ENCODE measurements at places on chromosomes 7 and 10.

DNA sequence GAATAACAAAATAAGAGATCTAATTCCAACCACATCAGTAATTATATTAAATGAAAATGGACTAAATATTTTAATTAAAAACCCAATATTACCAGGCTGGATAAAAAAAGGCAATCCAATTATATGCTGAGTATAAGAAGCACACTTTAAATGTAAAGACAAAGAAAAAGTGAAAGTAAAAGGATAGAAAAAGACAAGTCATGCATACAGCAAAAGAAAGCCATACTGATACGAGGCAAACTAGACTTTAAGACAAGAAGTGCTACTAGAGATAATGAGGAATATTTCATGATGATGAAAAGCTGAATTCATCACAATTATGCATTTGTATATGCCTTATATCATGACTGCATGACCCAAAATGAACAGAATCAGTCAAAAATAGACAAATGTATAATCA, 628.6 kb downstream of the PHTF2 start:
- H3K4me3 ChIP-seq = no peak overlapping the region
- H3K36me3 ChIP-seq = no peaks in the 10 kb centered on the region
- no peaks in the 10 kb centered on the region for H3K27me3 ChIP-seq
- no peaks in the 10 kb centered on the region for H3K4me1 ChIP-seq

DNA sequence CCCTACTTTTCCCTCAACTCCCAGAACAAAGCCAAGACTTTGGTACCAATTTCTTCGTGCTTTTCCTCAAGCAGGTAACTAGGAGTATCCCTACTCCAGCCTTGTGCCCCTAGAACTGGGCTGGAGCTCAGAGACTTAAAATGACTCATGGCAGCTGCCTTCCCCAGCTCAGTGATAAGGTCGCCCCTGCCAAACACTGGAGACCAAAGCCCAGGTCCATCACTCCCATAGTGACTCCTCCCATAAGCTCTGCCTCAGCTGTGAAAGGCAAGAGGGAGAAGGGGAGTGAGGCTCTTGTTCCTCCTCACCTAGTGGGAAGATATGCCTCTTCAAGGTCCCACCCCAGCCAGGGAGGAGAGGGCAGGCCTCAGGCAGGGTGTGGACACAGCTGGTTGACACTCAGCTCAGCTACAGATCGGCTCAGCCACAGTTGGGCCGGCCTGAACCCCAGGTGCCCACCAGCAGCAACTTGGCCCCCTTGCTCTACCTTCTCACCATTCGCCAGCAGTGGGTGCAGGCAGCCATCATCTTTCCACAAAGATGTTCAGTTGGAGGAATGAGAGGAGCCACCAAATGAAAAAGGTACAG, 13.8 kb upstream of the CYREN start:
- DNase-seq = no peak
- no peak overlapping the region for H3K27ac ChIP-seq
- H3K27me3 ChIP-seq = no peaks in the 10 kb centered on the region
- H3K4me3 ChIP-seq = no peak overlapping the region
- H3K4me1 ChIP-seq = no peaks in the 10 kb centered on the region

DNA sequence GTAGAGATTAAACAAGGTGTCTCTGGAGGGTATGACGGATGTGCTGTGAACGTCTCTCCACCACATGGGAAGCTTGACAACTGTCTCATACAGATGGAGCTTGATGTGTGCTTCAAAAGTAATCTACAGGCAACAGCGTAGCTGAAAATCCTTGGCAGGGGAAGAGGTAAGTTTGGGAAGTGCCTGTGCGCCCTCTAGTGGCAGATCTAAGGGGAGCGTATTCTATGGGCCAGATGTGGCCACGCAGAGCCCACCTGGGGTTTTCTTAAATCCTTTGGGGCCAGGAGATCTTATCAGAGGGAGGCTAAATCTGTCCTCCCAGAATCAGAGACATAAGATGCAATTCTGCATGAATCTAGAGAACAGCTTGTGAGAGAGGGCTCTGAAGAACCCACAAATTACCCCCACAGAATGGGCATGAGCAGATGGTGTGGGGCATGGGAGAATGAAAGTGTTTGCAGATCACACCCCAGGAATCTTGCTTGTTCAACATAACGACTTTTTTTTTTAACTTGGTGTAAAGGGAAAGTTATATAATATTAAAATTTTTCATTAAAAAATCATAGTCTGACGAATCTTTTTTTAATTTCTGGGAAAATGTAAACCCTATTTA, 91.2 kb upstream of the MPP7 start:
- H3K36me3 ChIP-seq = no peaks in the 10 kb centered on the region
- no peaks in the 10 kb centered on the region for H3K27me3 ChIP-seq
- no peaks in the 10 kb centered on the region for H3K4me1 ChIP-seq

GRCh38 chr7:54663603-54664234, 95.3 kb downstream of the SEC61G start:
- H3K36me3 ChIP-seq = no peaks in the 10 kb centered on the region
- H3K27ac ChIP-seq = no peak overlapping the region
- no peak for DNase-seq
- no peak overlapping the region for H3K4me3 ChIP-seq

GRCh38 chr7:92729172-92729571, 107.2 kb downstream of the CDK6 start:
- no peaks in the 10 kb centered on the region for H3K27me3 ChIP-seq
- no peaks in the 10 kb centered on the region for H3K4me1 ChIP-seq
- peaks cover 3% of the 10 kb centered on the region for H3K36me3 ChIP-seq
- DNase-seq = no peak
- H3K27ac ChIP-seq = no peak overlapping the region
- no peak overlapping the region for H3K4me3 ChIP-seq

DNA sequence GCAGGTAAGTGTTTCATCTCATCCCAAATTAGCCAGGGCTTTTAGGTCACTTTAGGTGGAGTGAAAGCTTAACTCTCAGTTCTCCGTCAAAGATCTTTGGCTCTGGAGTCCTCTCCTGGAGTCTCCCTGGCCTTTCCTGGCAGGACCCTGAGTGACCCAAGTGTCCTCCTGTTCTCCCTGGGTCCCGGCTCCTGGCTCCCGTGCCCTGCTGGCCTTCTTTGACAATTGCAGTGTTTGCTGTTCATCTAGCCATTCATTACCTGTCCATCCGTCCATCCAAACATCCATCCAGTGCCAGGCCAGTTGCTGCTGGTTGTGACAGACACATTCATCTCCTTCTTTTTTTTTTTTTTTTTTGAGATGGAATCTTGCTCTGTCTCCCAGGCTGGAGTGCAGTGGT, 6.2 kb upstream of the TPST1 start:
- DNase-seq = no peak
- no peaks in the 10 kb centered on the region for H3K36me3 ChIP-seq
- H3K27me3 ChIP-seq = no peaks in the 10 kb centered on the region
- H3K27ac ChIP-seq = no peak overlapping the region

GRCh38 chr10:14608381-14609001, 166.2 kb downstream of the FAM107B start:
- H3K36me3 ChIP-seq = no peaks in the 10 kb centered on the region
- no peak overlapping the region for H3K4me3 ChIP-seq
- DNase-seq = no peak
- H3K4me1 ChIP-seq = peaks cover 10% of the 10 kb centered on the region
- no peaks in the 10 kb centered on the region for H3K27me3 ChIP-seq

DNA sequence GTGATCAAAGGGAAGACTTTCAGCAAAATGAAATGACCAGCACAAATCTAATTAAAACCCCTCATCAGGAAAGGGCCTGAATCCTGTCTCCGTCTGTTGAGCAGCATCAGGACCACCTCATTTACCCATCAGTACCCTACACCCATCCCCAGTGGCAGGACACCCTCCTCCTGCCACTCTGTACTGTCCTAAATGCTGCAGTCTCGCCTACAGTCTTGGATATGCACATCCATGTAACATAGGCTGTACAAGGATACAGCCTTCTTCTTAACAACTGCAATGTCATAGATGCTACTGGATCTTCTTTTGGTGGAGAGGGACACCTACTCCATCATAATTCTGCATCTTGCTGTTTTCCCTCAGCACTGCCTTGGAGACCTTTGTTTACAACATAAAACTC, 140.3 kb upstream of the LANCL2 start:
- H3K36me3 ChIP-seq = no peaks in the 10 kb centered on the region
- no peaks in the 10 kb centered on the region for H3K4me1 ChIP-seq
- DNase-seq = no peak

DNA sequence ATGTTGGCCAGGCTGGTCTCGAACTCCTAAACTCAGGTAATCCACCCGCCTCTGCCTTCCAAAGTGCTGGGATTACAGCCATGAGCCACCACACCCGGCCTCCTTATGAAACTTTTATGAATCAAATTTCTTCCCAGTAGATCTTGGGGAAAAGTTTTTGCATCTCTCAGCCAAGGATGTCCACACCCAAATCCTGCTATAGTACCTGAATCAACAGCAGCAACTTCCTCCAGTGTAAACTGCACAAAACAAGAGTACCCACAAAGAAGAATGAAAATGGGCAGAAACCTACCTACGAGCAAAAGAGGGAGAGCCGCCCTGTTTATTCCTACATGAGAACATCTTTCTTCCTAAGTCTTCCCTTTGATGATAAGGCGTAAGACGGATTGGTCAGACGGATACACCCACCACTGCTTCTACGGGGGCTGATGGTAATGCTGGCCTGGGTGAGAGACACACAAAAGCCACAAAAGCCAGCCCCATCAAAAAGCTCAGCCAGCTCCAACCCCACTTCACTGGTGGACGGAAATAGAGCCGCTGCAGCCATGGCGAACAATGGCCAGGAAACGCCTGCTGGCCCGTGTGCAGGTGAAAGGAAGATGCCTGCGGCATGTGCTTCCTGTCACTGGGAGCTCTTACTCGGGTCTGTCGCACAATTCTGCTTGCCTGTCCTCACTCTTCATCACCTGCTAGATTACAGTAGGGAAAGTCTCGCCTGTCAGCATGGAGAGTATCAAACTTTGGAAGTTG, 10.4 kb downstream of the JCAD start:
- peaks cover 8% of the 10 kb centered on the region for H3K27me3 ChIP-seq
- no peak overlapping the region for H3K27ac ChIP-seq
- no peaks in the 10 kb centered on the region for H3K36me3 ChIP-seq
- DNase-seq = no peak
- H3K4me3 ChIP-seq = no peak overlapping the region
